ENCODE measurements at places on chromosomes 7 and 10.
A peak's percentile ranks its signal among the peaks of the same experiment; 100 is the strongest.

DNA sequence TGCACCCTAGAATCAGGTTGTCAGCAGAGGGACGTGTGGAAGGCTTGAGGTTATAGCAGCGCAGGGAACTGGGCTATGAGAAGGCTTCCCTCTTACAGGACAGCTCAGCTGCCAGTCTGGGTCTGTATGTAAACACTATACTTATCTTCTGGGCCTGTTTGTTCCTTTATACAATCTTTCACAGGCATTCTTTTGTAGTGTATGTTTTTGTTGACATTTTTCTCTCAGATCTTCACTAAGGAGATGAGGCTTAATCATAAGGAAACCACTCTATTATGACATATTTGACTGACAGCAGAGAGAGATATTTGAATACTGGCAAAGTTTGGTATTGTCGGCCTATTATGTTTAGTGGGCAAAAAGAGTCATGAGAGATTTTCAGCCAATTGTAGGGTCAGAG lies 929 bp downstream of the GBF1 start:
- no peak for DNase-seq

- no peak for DNase-seq
Measured at GRCh38 chr7:158446281-158446680, 141.3 kb downstream of the PTPRN2 start.

DNA sequence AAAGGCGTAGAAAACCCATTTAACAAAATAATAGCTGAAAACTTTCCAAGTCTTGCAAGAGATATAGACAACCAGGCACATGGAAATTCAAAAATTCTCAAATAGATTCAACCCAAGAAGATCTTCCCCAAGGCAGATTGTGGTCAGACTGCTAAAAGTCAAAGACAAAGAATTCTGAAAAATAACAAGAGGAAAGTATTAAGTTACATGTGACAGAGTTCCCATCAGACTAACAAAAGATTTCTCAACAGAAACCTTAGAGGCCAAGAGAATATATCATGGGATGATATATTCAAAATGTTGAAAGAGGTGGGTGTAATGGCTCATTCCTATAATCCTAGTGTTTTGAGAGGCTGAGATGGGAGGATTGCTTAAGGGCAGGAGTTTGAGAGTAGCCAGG lies 59.8 kb downstream of the TMEM178B start:
- DNase-seq: no peak

DNA sequence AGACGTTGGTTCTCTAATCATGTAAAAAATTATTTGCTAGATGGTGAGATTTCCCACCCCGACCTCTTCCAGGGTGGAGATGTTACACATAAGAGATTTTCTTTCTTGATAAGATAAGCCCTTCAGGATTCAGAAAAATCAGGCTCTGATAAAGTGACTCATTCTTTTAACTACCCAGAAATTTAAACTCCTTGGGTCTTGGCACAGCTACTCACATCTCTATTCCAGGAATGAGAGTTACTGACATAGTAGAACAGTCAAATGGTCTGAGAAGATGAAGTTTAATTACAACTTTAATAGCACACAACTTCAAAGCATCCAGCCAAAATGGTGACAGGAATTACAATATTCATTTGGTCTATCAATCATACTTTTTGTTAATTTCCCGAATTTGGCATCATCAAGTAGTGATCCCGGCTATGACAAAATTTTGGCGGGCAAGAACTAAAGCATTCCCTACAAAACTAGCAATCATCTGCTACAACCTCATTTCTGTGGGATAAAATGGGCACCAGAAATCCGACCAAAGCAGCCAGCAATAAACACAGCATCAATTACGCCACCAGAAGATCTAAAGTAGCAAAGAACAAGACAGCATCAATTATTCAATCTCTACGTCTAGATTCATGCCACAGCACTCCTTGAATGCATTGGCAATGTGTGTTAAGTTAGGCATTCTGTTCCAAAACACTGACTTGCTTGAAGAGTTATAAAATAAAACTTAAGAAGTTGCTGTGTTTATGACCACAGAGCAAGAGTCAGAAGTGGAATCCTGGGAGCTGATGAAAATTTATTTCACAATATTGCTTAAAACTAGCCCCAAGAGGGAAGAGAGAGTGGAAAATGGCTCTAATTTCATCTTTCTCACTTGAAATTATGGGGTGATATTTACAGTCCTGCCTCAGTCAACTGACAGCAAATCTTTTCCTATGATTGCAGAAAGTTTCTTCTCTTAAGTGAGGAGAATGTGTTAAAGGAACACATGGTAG lies 565.7 kb upstream of the ANKRD30A start:
- DNase-seq: no peak

DNA sequence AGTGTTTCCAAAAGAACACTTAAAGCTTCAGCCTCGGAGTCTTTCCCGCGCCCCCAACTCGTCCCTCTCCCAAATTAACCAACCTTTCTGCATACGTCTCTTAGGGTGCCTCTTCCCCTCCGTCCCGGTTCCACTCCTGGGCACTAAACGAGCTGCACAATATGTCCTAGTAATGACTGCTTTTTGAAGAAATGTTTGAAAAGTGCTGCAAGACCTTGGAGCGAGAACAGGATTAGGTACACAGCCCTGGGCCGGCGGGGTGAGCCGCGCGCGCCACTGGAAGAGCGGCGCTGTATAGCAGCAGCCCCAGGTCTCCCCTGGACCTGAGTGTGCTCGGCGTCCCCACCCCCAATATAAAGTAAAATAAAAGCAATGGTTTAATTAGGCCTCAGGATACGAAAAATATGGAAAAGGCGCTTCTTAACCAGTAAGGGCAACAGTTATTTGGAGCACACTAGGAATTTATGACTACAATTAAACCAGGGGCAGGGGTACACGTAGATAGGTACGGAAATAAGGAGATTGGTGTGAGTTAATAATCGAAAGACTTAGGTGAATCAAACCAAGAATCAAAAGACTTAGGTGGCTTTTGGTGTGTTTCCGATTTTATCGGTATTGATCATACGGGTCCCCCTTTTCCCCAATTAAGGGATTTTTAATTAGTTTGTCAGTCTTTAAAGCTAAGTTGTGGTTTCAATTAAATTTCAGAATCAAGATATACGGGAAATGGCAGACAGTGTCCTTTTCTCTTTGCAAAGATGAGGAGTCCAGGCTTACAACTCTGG lies 1.9 kb downstream of the TET1 start:
- no peak for DNase-seq

GRCh38 chr7:106793015-106793975 lies 71.8 kb upstream of the PIK3CG start:
- no peak for DNase-seq

GRCh38 chr7:9488555-9488954 lies 1055.1 kb downstream of the NXPH1 start:
- no peak for DNase-seq

DNA sequence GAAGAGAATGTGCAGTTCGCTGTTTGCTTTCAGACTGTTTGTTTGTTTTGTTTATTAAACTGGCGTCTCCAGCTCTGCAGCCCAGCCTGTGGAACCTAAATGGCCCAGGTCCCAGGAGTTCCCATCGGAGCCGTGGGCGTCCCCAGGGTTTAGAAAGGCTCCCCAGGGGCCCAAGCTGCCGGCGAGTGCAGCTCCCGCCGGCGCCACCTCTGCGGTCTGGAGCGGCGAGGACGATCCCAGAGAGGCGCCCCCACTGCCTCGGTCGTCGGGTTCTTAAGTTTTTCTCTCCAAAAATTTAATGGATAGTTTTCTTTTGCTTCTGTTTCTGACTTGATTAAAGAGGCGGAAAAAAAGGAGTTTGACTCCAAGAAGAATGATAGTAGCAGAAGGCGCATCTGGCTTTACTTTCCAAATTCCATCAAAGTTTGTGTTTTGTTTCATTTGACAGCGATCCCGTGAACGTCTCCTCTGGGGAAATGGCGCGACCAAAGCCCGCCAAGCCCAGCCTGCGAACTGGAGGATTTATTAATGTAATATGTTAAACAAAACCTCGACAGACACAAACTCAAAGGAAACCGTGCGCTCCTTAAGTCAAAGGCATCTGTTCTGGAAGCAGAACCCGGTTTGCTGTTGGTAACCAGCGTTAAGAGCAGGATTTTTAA lies 718 bp upstream of the FZD1 start:
- no peak for DNase-seq

DNA sequence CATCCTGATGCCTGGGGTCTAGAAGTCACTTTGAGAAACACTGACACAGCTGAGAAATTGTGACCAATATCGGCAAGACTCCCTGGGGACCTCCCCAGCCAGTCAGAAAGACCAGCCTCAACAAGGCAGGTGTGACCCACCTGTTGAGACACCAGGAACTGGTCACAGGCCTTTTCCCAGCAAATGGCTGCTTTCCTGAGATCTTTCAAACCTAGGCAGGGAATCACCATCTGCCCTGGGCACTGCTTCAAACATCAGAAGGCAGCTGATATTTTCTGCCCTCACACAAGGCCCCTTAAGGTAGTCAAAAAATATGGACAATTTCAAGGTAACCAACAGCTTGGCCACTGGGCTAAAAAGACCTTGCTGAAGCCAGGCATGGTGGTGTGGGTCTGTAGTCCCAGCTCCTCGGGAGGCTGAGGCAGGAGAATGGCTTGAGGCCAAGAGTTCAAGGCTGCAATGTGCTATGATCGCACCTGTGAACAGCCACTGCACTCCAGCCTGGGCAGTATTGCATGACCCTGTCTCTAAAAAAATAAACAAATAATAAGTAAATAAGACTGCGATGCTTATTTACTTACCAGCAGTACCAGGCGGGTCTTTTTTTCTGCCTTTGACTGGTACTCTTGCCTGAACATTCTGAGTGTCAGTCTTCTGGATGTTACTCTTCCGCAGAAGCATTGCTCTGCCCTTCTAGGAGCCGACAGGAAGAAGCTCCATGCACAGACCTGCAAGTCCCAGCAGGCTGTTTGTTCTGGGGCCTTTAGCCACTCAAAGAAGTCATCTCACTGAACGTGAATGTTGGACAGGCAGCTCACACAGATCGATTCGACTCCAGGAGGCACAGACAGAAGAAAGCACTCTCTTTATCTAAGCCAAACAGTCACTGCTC lies 59.7 kb downstream of the SORBS1 start:
- DNase-seq: no peak

- DNase-seq: peak; percentile 53
Measured at GRCh38 chr7:155002411-155003091, 373 bp downstream of the PAXIP1 start.

- DNase-seq: no peak
Measured at GRCh38 chr7:69622014-69622835, 23.9 kb downstream of the AUTS2 start.

DNA sequence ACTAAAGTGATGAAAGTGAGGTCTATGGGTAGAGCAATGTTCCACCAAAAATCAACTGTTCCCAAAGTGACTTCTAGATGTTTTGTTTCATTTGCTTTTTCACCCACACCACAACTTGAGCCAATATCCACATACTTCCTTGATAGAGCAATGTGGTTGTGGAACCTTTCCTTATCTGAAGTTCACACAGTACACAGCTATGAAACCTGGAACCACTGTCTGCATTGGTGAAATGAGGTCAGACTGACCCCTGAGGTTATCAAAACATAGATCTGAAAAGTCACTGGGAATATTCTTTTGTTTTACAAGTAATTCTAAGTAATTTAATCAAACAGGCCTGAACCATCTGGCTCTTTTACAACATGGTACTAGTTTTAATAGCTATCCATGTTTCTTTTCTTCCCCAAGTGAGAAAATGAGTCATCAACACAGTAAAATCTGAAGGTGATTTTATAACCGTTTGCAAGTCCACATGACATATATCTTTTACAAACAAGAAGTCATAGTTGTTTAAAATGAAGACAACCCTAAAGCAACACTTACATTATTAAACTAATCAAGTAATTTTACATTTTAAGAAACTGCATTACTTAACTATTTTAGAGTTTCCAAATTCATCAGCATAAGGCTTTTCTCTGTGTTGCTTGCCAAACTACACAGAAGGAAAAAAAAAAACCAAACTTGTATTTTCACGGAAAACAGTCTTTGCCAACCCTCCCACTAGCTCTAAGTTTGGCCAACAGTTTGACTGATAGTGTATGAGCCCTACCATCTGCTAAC lies 80.3 kb downstream of the LRRC17 start:
- DNase-seq: no peak

- no peak for DNase-seq
Measured at GRCh38 chr7:124029396-124030188, 3.3 kb downstream of the TMEM229A start.

DNA sequence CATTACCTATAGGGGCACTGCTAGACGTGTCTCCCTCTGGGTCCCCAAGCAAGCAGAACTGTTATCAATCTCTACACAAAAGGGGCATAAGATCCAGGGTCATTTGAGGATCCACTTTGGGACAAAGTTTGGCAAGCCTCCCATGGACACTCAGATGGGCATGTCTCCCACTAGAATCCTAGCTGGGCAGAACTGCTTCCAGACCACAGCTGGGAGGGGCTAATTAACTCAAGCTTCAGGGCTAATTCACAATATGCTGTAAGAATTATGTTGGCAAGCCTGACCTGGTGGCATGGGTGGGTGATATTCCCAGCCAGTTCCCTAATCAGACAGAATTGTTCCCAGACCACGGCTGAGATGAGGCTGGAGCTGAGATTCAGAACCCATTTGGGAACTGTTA lies 738.4 kb upstream of the FZD8 start:
- no peak for DNase-seq

GRCh38 chr7:25787336-25787735 lies 364.7 kb upstream of the NFE2L3 start:
- no peak for DNase-seq

DNA sequence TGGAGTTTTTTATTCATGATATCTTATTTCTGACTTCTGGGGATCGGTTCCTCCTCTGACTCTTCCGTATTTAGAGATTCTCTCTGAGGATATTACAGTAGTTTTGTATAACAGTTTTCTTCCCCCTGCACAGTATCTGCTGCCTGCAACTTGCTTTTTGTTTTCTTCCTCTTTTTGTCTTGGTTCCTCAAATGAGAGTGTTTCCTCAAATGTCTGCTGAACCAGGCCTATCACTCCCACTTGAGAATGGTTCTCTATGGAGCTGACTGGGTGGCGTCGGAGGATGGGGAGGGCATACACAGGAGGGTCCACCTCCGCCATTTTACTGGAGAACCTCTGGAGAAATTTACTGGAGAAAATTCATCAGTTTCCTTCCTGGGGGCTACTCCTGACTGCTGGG lies 27.7 kb downstream of the ARHGAP22 start:
- no peak for DNase-seq

DNA sequence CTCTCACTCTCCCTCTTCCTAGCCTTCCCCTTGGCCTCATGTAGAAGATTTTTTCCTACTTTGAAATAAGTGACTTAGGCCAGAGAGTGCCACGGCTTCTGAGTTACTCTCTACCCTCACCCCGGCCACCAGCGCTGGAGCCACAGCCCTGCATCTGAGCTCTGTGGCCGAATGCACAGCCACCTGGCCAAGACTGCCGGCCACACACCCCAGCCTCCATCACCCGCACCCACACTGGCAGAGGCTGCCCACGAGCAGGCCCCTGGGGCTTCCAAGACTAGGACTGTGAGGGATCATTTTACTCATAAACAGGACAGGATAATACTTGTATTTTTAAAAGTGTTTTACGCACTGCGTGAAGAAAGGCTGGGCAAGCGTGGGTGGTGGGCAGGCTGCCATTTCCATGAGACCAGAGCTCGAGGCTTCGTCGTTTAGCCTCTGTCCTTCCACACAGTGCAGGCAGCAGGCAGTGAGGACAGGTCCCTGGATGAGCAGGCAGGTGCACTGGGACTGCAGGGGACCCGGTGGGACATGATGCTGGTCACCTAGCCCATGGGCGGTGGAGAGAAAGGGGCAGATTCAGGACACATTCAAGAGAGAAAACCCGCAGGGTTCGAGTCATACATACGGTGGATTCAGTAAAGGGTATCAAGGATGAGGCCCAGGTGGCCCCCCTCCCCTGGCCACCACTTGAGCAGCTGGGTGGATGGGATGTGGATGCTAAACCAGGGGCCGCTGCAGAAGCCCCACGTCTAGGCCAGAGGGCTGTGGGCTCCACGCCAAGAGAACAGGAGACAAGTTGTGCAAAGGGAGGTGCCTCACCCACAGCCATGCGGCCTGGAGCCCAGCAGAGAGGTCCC lies 35.5 kb upstream of the RNF32 start:
- no peak for DNase-seq

All from effector memory CD4-positive, alpha-beta T cell (primary cell).